ENCODE measurements at places on chromosomes 6 and 20.

- no peak for DNase-seq
These were observed 114.4 kb downstream of the TASP1 start for GRCh38 chr20:13524339-13524738.

DNA sequence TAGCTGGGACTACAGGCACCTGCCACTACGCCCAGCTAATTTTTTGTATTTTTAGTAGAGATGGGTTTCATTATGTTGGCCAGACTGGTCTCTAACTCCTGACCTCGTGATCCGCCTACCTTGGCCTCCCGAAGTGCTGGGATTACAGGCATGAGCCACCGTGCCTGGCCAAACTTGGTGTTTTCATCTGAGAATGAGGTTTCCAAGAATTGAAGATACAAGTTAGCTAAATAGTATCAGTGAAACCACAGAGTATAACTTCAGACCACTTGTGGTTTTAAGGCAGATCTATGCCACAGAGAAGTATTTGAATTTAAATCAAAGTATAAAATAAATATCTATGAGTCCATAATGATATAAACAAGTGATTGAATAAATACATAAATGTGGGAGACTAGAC, 70.1 kb downstream of the SLC16A10 start:
- DNase-seq = no peak

GRCh38 chr6:7236306-7237209, 76.4 kb downstream of the SSR1 start:
- no peak for DNase-seq

DNA sequence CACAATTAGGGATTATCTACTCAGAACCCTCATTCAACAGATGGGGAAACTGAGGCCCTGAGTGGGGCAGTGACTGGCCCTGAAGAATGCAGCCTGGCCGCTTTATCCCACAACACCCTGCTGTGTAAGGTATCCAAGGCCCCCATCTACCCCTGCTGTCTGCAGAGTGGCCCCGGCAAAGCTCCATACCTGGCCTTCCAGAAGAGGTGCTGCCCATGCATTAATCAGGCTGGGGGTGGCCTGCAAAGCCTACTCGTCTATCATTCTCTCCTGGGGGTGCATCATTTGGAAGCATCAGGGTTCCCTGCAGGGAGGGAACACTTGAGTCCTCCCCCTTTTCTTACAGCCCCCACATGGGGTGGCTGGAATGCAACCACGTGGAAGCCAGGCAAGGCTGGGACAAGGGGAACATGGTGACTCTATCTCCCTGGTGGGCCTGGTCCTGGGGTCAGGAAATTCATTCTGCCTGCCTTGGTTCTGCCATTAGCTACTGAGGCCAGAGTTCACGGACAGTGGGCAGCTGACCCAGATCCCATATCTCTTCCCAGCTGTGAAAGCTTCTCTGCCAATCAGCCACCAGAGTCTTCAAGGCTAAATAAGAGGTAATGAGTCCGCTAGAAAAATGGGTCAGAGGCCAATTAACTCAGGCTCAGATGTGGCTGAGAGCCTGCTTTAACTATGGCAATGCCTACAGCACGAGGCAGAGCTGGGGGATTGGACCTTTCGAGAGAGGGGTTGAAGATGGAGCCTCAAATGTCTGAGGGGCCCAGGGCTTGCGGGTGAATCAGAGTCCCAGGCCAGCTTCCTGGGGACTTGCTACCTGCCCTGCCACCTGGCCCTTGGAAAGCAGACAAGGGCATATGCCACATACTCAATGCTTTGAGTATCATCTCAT, 72.3 kb upstream of the TOX2 start:
- DNase-seq = no peak

GRCh38 chr20:57106030-57106682, 160.3 kb downstream of the BMP7 start:
- DNase-seq = no peak
